NCI-H524 (cell line): ENCODE measurements at places on chromosomes 1 and 21.

GRCh38 chr1:52955129-52955970 lies 28.3 kb downstream of the SCP2 start:
- DNase-seq: no peak

DNA sequence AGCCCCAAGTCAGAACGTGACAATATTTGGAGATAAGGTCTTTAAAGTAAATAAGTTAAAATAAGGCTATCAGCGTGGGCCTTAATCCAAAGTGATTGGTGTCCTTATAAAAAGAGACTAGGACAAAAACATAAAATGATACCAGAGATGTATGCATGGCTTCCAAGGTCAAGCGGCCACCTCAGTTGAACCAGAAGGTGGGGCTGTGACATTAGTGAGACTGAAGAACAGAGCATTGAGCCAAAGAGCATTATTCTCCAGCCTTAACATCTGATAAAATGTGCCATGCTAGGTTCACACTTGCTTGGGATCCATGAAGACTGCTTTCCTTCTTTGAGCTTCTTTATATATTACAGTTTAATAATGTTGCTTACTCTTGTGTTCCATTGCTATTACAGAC lies 554.6 kb downstream of the PLA2G4A start:
- peak; percentile 17 for DNase-seq

DNA sequence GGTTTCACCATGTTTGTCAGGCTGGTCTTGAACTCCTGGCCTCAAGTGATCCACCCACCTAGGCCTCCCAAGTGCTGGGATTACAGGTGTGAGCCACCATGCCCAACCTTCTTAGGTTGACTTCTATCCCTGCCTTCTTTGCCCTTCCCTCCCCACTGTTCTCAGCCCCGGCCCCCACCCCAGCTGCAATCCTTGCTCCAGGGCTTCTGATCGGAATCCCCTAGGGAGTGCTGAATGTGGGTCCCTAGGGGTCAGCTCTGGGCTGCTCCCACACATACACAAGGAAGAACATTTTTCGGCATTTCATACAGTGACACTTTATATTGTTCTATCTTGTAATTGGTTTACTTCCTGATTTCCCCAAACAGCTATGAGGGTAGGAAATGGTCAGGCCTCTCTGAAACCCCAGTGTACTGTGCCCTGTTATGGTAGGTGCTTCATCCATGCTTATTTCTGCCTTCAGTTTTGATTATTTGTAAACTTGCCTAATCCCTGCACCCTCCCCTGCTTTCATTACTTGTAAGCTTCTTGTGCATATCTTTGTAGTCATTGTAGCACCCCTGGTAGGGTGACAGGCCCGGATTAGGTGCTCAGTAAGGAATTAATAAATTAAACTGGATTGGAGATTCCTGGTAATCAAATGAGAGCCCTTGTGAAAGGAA lies 5.8 kb upstream of the SRP9 start:
- DNase-seq: no peak

GRCh38 chr21:26554365-26554764 lies 18.7 kb downstream of the CYYR1 start:
- peak; percentile 9 for DNase-seq

- DNase-seq: no peak
Measured at GRCh38 chr1:245772739-245773138, 618.0 kb downstream of the KIF26B start.

GRCh38 chr1:61638911-61639605 lies 85.9 kb downstream of the TM2D1 start:
- peak; percentile 23 for DNase-seq

DNA sequence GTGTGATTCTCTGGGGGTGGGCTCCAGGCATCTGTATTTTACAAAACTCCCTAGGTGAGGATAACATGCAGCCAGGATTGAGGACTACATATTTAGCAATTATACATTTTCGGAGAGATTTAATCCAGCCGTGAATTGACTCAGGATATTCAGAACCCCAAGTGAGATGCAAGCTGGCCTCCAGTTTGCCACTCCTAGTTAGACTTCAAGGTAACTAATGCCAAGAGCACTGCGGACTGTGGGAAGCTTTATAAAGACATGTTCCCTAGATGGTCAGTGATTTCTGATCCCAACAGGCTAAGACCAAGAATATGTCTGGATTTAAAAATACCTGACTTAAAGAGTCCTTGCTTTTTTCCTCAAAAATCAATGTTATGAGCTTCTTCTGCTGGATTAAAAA lies 308.5 kb downstream of the NTNG1 start:
- DNase-seq: no peak

DNA sequence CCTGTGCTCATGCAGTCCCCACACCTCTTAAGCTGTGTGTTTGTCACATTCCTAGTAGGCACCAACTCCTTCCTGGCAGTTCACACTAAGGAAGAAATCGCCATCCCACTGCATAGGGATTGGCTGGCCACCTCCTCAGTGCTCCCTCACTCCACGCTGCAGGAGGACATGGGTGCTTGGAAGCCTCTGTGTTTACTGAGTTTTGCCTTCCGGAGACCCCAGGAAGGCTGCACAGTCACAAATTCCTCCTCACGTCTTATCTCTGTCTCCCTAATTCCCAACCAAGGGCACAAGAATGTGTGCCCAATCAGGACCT lies 93.8 kb upstream of the GALNT2 start:
- no peak for DNase-seq

DNA sequence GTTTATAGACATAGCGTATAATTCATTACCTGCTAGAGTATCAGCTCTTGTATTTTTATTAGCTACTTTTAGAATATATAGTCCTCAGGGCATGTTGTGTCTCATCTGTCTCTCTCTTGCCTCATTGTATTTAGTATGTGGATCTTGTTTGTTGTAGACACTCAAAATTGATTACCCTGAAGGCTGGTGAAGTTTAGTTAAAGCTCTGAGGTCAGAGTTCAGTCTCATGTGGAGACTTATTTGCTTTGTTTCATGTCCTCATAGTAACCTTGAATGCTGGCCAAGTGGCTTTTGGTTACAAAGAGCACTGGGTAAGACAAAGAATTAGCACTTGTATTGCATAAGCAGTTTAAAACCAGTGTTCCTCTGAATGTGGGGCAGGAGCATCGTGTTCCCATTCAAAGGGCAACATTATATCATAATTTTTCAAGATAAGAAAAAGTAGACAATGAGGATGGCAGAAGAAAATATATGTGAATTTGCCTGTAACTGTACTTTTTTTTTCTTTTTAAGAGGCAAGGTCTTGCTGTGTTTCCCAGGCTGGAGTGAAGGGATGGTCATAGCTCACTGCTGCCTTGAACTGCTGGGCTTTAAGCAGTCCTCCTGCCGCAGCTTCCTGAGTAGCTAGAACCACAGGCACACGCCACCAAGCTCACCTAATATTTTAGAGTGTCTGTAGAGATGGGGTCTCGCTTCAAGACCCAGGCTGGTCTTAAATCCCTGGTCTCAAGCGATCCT lies 17.4 kb downstream of the CNST start:
- no peak for DNase-seq

DNA sequence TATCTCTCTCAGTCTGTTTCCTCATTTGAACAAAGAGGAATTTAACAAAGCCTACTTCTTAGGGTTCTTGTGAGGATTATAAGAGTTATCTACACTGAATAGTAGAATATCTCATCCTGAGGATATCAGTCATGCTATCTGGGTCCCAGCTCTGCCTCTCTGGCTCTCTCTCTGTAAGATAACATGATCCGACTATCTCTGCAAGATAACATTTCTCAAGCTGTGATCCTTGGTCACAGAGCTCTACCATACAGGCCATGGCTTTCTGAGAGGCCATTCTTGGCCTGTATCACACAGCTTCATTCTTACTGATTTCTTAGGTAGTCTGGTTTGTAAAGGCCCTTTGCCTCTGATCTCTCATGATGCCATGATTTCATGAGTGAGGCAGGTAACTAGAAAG lies 71.0 kb upstream of the TRABD2B start:
- DNase-seq: no peak

DNA sequence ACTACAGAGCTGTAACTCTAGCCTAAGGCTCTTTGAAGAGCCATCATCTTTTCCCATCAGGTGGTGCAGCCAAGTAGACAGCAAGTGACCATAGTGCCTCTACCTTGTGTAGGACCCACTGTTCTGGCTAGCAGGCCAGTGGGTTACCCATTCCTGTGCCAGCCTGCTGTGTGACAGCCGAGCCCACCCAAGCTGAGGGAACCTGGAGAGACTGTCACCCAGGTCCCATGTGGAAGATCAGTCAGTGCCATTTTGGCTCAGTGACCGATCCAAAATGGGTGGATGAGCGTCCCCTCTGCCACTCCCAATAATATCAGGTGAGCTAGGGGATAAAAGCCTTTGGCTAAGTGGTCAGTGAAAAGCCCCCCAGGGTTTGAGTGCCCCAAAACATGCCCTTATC lies 417.9 kb downstream of the MATN1 start:
- DNase-seq: no peak

- DNase-seq: no peak
Measured at GRCh38 chr1:54401799-54402198, 4.4 kb downstream of the SSBP3 start.

DNA sequence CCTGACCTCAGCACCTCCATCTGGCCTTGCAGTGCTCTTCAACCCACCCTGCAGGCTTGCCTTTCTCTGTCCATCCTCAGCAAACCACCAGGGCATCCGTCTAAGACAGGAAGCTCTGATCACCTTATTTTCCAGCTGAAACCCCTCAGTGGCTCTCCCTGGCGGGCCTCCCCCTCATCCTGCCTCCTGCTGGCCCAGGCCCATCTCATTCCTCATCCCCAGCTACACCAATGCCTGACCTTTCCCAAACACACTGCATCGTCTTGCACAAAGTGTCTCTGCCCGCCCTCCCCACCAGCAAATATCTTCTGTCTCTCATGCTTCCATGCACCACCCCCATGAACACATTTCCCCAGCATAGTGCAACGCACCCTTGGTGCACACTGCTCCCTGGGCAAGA lies 205.0 kb downstream of the TOMM20 start:
- DNase-seq: no peak

DNA sequence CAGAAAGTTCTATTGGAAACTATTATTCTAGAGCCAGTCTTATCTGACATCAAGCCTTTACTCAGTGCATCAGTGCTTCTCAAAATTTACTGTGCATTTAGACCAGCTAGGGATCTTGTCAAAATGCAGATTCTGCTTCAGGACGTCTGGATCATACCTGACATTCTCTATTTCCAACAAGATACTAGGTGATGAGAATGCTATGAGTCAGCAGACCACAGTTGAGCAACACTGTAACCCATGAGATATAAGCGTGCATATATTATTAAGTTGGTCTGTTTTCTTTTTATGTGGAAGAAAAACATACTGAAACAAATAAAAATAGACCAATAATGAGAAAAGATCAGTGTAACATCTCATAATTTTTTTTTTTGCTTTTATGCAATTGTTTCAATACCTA lies 40.4 kb upstream of the KCNH1 start:
- DNase-seq: no peak

DNA sequence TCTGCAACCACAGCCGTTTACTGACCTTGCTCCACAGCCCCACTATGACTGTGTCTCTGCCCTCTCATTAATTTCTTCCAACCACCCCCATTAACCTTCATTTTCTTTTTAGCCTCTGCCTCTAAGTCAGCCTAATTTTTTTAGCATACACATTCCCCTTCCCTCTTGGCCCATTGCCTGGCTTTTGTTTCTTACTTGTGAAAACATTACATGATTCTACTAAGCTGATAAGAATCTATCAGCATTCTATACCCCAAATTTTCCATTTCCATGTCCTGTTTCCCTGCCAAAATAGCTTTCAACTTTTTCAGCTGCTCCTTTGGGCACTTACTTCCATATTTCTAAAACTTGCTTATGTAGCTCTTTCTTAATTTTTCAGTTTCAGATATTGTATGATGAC lies 79.8 kb downstream of the PCP4 start:
- DNase-seq: no peak

DNA sequence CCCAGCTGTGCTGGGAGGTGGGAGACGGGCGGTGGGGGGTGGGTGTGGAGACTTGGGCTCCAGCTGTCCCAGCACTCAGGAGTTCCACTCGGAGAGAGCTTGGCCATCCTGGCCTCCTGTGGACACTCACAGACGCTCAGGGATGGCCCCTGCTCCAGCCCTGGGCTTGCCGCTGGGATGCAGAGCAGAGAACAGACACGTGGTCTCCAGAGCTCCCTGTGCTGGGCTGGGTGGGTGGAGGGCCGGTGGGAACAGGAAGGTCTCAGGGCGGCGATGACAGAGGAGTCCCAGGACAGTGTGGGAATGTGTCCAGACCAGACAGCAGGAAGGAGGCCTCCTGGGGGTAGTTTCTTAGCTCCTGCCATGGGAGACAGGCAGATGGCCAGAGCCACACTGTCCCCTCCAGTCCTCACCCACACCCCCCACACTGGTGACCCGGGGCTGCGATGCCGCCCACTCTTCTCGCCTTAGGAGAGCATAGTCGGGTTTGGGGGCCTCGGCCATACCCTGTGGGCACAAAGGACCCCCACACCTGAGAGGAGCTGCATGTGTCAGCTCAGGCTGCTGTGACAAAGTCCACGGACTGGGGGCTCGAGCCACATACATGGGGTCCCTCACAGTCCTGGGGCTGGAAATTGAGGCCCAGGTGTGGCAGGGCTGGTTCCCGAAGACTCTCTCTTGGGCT lies 2.0 kb downstream of the KRTAP10-9 start:
- no peak for DNase-seq

GRCh38 chr1:194300340-194300739 lies 1113.9 kb upstream of the B3GALT2 start:
- no peak for DNase-seq

- DNase-seq: peak; percentile 42
Measured at GRCh38 chr1:37634244-37634991, at the start of gene RSPO1. Gene RSPO1 (minus strand): TSS chr1:37634892. CDS start chr1:37629661, 5,231 bp downstream.

DNA sequence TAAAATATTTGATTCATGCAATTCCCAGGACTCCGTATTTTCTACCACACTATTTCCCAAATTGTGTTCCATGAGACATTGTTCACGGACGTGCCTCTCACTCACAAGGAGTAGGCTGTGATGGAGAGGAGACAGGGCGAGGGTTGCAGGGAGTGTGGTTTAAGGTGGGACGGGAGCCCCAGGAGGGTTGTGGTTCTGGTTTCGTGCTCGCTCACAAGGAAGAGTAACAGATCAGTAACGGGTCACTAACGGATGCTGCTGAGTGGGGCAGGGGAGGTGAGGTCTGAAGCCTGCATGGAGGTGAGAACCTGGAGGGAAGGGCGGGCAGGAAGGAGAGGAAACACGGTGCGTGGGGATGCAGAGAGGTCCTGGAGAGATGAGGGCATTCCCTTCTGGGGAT lies 28.8 kb downstream of the TFF3 start:
- DNase-seq: no peak

GRCh38 chr1:18535391-18536210 lies 54.9 kb downstream of the KLHDC7A start:
- peak; percentile 77 for DNase-seq

DNA sequence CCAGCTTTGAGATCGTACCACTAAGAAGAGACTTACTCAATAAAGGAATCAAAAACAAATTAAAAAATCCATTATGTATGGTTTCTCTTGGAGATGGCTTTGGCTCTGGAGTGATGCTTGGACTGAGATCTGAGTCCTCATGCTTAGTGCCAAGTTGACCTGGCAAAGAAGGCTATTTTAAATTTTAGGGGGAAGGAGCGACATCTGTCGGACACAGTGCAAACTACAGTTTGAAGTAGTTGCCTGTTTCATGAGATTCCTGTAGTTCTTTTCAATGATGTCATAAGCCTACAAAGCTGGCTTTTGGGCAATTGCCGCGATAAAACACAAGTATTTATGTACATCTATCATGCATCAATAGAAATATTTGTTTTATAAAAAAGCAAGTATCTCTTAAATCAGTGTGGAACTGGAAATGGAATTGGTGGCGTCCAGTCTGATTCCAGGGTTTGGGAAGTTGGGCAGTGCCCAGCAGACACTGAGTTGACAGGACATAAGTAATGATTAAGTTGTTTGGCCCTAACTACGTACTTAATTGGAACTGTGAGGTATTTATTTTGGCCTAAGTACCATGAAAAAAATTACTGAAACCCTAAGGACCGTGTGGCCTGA lies 50.0 kb downstream of the TBCE start:
- DNase-seq: peak; percentile 7

- no peak for DNase-seq
Measured at GRCh38 chr21:14545906-14546480, at the start of gene SAMSN1. Gene SAMSN1 (minus strand): TSS chr21:14546315. CDS start chr21:14546261, 54 bp downstream.
